ENCODE measurements at places on chromosomes 3 and 15.

DNA sequence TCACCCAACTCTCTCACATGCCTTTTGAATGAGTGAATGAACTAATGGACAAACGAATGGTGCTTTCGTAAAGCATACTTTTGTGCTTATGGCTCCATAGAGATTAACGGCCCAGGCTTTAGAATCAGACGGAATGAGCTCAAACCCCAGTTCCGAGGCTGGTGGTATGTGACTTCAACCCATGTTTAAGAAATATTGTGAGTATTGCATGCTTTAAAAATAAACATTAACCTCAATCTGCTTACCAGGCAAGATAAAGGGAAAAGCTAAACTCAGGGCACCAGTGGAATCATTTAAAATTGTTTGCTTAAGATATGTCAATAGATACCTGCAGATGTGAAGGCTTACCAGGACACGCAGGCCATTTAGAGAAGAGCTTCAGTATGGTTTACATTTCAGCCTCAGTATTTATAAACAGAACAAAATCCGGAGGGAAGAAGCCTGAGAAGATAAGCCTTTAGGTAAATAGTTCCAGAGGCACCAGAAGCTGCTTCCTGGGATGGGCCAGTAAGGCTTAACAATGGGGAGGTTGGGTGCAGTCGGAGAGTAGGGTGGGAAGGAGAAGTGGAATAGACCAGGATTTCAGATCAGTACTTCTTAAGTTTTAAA is 186.4 kb downstream of the ADAMTS9 start:
- no peak for ATAC-seq

DNA sequence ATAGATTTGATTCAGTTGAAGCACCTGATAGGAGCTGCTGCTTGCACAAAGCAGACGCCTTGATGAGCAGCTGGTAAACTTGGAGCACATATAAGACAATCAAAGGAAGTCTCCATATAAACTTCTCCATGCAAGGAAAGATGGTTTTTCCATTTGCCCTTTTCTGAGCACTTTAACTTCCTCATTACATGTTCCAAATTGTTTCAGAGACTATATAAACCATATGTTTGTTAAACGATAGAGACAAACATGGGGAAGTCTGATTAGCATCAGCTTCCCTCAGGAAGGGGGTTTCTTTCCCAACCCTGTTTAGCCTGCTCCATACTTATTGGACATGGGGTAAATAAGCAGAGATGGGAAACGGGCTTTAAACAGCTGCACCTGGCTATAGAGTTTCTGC is 88.0 kb downstream of the DHX36 start:
- no peak for ATAC-seq

DNA sequence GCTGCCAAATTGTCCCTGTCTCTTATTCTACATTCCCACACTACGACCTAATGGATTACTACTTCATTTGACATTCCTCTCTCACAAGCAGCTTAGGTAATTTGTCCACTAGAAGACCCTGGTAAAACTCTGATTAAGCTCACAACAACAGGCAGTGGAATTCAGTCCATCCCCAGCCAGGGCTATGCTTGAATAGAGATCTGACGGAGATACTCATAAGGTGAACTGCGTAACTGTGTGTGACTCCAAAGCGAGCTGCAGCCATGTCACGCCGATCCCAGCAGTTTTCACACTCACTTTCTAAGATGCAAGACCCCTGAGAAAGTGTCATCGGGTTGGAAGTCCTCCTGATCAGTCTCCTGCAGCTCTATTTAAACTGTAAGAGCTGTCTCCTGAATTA is 25.7 kb upstream of the ROBO2 start:
- no peak for ATAC-seq

GRCh38 chr3:180932819-180933218 is 20.3 kb downstream of the FXR1 start:
- no peak for ATAC-seq

DNA sequence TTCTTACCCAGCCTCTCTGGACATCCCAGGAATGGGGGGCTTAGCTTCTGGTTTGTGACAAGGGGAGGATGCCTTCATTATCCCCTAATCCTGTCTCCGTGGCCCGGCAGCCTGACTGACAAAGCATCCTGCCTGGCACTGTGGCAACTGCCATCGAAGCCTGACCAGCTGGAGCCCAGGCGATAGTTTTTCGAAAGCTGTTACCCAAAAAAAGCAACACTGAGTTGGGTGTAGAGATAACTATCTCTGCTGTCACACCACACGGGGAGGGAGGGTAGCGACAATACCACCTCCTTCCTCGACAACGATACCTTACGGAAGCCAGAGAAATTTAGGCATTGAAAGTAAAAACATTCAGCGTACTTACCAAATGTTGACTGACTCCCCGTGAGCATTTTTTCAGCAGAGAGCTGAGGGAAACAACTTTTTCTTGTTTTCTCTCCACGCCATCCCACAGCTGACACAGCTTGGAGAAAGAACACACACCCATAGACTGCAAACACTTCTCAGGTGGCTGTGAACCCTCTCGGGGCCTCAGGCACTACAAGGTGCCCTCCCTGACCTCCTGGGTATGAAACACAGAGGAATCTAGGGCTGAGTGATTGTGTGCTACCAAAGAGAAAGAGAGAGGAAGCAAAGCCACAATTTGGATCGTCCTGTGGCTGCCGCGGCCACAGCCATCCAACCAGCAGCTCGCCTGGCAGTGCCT is 361.9 kb upstream of the ICE2 start:
- no peak for ATAC-seq

- peak; percentile 11 for ATAC-seq
Observed at GRCh38 chr3:194312743-194313281, 38.3 kb downstream of the CPN2 start.

DNA sequence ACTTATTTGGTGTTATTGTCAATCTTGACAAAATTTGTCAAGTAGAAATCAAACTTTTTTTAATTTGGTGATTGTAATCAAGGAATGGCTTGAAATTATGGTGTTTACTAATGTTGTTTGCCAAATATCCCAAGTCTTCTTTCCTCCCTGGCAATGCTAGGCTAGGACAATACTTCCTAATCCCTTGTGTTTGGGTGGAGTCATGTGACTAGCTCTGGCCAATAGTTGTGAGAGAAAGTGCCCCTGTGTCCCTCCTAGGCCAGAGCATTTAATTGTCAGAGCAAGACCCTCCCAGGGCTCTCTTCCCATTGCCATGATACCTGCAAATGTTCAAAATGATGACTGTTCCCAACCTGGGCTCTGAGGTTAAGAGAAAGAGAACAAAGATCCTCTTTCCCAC is 132.7 kb downstream of the ANXA2 start:
- no peak for ATAC-seq

DNA sequence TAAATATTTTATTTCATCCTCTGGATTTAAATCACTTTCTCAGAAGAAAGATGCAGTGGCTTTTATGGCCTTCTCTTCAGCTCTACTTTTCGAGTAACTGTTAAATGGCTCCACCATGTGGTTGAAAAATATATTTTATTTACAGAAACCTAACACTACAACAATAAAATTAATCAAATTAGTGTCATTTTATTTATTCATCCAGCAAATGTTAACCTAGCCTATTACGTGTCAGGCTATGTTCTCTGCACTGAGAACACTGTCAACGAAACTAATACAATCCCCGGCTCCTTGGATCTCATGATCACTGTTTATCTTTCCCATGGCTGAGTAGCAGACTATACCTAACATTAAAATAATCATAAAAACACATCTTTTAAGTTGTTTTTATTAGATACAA is 148.0 kb upstream of the OSTN start:
- ATAC-seq: peak; percentile 82

GRCh38 chr3:14725564-14726440 is 50.9 kb downstream of the C3orf20 start:
- no peak for ATAC-seq

DNA sequence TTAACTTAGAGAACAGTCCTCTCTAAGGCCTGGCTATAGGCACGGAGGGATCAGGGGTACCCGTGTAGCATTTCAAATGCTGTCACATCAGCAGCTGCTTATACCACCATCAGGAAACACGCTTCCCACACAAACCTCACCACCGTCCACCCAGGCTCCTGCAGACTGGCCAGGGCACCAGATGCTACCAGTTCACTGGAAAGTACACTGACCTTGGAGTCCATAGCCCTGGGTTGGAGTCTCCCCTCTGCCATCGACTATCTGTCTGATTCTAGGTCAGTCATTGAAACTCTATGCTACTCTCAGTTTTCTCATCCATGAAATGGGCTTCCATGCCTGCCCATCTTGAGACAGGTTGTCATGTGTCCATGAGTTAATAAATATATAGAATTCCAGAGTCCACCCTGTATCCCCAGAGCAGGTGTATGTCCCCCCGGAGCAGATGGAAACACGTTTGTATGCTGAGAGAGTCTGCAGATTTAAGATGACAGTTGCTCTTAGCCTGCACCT is 156.0 kb upstream of the SMAD3 start:
- ATAC-seq: no peak

- ATAC-seq: no peak
Observed at GRCh38 chr15:100898152-100898490, 18.5 kb downstream of the ALDH1A3 start.

GRCh38 chr3:107313711-107314110 is 63.5 kb upstream of the CCDC54 start:
- no peak for ATAC-seq

- ATAC-seq: no peak
Observed at GRCh38 chr3:50356553-50356952, 2.8 kb downstream of the TMEM115 start.

GRCh38 chr3:120864541-120864940 is 43.5 kb upstream of the STXBP5L start:
- ATAC-seq: no peak

- ATAC-seq: no peak
Observed at GRCh38 chr3:177375316-177375715, 178.0 kb upstream of the TBL1XR1 start.

DNA sequence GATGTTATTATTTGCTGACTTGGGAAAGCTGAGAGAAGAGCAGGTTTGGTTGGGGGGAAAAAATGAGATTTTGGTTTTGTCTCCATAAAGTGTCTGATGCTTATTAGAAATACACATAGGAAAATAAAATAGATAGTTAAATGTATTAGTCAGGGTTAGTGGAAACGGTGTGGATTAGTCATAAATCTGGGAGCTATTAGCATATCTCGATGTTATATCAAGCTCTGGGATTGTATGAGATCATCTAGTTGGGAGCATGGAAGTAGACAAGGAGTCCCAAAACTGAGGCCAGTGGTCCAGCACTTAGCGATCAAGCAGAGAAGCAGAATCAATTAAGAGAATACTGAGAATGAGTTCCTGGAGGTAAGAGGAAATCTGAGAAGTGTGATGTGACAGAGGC is 845.5 kb downstream of the ROBO2 start:
- ATAC-seq: no peak

DNA sequence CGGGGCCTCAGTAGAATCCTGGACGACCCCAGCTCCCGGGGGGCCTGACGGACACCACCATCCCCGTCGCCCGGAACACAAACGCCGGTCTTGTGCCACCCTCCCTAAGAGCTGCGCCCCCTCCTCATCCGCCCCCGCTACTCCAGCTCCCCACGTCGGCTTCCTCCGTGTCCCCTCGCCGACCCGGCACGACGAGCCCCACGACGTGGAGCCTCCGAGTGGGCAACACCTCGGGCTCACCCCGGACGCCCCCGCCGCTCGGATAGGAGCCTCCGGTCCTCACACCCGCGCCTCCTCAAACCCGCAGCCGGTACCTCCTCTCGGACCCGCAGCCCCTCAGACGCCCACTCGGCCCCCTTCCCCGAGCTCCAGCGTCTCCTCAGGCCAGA is 525 bp downstream of the NPTN start:
- ATAC-seq: peak; percentile 1

- no peak for ATAC-seq
Observed at GRCh38 chr3:70342149-70342548, 29.7 kb upstream of the MDFIC2 start.

DNA sequence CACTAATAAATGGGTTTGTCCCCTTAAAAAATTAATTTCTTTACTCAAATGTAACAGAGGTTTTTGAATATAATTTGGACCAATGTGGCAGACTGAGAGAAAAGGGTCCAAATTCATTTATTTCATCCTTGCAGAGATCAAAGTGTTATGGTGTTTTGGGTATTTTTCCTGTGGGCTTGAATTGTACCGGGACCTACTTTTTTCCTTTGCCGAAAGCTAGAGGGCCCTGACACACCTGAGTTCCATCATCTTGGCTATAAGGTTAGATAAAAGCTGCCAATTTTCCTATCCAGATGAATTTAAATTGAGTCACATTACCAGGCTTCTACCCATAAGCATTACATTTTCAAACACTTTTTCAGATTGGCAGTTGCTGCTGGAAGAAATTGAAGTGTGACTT is 908 bp downstream of the CCNB2 start:
- no peak for ATAC-seq

DNA sequence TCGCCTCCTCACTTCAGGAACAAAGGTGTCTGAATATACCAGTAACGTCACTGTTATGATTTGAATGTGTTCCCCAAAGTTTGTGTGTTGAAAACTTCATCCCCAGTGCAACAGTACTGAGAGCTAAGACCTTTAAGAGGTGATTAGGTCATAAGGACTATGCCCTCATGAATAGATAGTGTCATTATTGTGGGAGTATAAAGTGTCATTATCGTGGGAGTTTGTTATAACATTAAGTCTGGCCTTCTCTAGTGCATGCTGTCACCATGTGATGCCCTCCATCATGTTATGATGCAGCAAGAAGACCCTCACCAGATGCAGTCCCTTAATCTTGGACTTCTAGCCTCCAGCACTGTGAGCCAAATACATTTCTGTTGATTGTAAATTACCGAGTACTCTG is 53.7 kb upstream of the TLE3 start:
- no peak for ATAC-seq

DNA sequence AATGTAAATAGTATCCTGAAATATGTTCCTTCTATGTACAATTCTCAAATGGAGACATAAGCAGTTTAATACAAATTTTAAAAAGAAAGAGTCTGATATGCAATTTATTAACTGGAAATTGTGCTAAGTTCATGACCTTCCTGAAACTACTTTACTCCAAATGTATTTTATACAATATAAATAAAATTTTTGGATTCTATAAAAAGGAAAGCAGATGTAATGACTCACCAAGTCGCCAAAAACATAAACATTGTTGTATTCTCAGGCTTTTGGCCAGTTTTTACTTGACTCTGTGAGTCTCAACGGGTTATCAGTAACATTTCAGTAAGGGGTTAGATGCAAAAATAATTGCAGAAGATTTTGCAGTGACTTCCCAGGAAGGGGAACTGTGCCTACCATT is 948.2 kb downstream of the EPHA3 start:
- ATAC-seq: no peak

GRCh38 chr3:65118912-65119499 is 431.2 kb upstream of the ADAMTS9 start:
- no peak for ATAC-seq

DNA sequence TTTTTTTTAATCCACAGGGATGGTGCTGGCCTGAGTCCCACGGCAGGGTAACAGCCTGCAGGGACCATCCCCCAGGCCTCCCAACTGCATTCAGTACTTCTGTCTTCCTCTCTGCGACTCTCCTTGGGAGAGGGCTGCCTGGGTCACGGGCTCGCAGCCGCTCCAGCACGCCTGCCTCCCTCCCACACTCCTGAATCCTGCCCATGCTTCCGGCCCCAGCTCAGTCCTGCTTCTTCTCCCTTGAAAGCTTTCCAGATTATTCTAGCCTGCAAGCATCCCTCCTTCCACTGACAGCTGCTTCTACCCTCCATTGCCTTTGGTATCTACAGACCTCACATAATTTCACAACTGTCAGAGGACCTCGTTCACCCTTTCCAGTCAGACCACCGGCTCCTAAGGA is 32.4 kb downstream of the MEGF11 start:
- no peak for ATAC-seq

- no peak for ATAC-seq
Observed at GRCh38 chr3:190909908-190910307, 47.4 kb upstream of the GMNC start.

All from SK-N-SH treated with all-trans-retinoic acid at 6 μM for 48 hours (cell line).